ENCODE measurements at places on chromosomes 16 and 17.

DNA sequence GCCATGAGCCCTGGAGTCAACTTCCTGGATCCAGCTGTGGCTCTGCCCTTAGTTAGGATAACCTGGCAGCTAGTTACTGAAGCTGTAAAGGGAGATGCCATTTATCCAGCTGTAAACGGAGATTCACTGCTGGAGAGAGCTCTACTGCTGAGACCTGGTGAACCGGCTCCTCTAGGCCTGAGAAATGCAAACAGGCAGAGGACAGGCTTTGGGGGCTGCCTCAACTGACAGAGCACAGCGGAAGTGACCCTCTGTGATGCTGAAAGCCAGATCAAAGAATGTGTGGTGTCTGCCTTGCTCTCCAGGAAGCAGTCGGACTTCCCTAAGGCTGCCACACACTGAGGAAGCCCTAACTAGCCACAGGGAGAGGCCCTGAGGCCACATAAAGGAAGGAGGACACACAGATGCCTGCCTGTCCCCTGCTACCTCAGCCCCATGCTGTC, 21.9 kb upstream of the GPRC5C start:
- no peak for DNase-seq

DNA sequence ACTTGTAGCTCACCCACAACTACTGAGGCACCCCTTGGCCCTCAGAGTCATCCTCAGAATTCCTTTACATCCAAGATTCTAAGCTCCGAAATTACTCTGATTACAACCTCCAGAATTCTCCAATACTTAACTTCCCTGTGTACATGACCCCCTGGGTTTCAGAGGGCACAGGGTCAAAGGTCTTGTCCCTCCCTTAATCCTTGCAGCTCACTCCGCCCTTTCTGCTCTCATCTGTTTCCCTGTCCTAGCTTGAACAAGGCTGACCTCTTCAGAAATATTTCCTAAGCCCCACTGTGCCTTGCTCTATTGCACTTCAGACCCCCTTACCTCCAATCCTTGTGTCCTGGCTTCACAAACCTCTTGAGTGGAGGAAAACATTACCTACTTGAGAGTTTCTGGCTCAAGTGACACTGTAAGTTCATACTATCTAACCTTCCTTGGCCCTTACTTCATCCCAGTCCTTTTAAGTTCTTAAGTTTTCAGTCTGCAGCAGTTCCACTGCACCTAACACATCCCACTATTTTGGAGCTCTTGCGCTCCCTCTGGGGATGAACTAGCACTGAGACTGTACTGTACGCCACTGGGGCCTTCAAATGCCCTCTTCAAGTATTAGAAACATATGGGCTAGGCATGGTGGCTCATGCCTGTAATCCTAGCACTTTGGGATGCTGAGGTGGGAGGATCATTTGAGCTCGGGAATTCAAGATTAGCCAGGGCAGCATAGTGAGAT, 6.2 kb downstream of the N4BP1 start:
- no peak for DNase-seq

DNA sequence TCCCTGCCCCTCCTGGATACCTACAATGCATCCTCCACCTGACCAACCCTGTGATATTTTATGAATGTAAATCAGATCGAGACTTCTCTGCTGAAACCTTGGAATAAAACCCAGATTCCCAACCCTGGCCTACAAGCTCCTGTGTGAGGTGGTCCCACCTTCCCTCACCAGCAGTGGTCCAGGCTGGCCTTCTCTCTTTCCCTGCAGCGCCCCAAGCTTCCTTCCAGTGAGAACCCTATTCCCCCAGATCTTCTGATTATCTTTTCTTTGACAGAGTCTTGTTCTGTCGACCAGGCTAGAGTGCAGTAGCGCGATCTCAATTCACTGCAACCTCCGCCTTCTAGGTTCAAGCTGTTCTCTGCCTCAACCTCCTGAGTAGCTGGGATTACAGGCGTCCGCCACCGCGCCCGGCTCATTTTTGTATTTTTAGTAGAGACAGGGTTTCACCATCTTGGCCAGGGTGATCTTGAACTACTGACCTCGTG, 2.5 kb upstream of the HELZ start:
- no peak for DNase-seq

DNA sequence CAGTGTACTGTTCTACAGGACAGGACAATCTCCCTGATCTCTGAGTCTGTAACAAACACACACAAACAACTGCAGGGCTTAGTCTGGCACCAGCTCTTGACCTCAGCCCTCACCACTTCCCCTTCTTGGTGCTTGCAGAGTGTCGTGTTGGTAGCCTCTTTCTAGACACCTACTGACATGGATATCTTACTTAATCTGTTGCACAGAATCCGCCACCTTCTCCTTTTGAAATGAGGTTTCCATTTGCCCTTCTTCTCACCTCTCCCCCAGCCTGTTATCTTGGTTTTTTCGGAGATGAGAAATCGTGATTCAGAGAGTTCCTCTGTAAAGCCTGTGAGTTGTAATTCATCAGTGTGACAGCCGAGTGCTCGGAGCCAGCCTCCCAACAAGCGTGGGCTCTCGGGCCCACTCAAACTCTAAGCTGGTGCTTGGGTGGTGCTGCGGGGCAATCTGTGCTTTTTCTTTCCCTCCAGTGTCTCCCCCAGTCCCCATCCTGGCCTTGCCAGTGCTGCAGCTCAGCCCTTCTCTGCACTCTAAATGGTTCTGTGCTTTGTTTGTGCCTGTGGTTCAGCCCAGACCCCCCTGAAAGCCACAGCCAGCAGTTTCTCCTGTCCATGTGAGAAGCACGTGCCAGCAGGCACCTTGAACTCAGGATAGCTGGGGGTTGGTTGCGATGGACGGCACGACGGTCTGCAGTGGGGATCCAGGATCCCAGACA, 28.1 kb downstream of the KIAA0513 start:
- peak; percentile 43 for DNase-seq

GRCh38 chr16:47483616-47484015, 22.5 kb downstream of the PHKB start:
- no peak for DNase-seq

GRCh38 chr17:29613352-29613837, 9.3 kb downstream of the CORO6 start:
- DNase-seq, result no peak

DNA sequence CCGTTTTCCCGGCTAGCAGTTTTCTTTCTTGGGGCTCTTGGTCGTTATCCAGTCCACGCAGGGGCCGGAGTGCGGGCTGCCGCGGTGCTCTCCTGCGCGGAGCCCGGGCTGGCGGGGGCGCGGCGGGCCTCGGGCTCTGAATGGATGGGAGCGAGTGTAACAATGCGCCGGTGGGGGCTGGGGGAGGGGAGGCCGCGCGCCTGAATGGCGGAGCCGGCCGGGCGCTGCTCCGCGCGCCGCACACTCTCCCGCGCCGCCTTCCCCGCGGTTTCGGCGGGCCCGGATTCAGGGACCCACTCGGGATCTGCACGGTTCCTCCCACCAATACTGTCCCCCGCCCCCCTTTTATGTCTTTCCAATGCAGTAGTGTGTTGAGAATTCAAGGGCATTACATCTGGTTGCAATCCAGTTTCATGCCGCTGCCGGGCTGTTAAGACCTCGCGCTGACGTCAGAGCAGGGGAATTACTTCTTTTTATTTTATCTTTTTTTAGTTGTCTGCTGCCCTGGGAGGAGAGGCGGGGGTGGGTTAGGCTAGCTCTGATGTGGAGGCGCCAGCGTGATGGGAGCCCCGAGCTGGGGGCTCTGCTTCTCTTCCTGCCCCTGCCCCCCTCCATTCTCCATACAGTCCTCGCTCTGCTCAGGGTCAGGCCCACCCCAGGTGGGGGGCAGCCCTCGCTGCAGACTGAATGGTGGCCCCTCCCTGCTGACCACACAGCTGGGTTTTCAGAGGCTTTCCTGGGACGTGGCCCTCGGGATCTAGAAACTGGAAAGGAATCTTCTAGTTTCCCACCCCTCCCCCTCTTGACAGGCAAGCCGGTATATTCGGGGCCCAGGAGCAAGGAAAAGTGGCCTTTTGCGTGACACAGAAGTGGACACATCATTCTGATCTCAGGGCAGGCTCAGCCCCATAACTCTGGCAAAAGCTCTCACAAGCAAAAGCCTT, 1.8 kb downstream of the RAI1 start:
- peak; percentile 68 for DNase-seq

GRCh38 chr16:73670836-73671820, 623.2 kb upstream of the ZFHX3 start:
- DNase-seq, result no peak

DNA sequence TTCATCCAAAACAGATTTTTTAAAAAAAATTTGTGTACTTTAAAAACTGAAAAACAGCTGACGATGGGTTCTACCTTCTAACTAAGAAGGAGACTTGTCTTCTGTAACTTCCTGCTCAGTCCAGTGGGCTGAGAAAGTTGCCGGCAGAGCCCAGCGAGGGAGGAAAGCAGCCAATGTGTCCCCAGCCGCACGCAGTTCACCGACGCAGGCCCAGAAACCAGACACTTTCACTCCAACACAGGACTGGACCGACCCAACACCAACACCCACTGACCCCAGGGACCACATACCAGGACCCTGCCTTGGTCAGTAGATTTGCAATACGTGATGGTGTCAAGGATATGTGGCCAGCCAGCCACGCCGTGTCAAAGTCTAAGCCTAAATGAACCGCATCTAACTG, 25.6 kb downstream of the TRAP1 start:
- no peak for DNase-seq

DNA sequence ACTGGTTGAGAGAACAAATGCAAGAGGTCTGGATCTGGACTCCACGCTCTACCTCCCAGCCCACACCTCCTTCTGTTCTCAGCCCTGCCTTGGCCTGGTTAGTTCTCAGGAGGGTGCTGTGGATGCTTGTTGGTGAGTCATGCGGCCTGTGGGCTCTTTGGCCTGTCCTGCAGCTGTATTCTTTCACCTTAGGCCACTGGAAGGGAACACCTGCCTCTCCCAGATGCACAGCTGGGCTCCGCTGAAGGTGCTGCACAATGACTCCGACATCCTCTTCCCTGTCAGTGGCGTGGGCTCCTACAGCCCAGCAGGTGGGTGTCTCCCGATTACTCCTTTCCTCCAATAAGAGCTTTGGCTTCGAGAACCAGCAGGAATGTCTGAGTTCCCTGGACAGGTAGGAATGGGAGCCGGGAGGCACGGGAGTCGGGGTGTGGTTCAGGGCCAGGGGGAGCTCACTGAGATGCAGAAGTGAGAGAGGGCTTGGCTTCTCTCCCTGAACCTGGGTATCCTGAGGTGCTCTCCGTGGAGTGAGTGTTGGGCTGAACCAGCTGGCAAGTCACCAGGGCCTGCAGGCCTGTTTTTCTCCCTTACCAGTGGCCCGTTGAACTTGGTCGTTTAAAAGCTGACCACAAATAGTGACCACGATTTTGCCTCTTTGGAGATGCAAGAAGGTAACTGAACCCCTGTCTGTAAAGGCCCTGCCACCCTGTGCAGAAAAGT, 85.0 kb downstream of the SNX29 start:
- peak; percentile 85 for DNase-seq

DNA sequence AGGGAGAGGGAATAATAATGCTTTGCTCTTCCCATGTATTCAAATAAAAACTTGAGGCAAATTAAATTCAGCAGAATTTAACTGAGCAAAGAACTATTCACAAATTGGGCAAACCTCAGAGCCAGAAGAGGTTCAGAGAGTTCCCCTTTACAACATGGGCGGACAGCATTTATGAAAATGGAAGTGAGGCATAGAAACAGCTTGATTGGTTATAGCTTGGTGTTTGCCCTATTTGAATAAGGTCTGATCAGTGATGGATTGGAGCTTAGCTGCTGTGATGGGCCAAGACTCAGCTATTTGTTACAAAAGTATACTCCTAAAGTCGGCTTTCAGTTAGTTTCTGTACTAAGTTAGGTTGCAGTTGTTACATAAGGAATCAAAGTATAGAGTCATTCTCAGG, 63.0 kb downstream of the TMEM100 start:
- DNase-seq, result no peak

DNA sequence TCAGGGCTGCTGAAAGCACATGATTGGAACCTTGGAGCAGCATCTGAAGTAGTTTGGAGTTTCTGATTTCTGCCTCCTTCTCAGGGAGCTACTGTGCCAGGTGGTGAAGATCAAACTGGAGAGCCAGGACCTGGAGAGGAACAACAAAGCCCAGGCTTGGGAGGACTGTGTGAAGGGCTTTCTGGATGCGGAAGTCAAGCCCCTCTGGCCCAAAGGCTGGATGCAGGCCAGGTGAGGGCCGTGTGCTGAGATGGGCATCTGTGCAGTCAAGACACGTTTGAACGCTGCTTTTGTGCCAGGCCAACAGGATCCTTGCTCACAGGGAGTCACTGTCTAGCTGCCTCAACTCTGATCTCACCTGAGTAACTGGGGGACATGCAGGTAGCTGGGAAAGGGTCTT, 23.8 kb downstream of the UBN1 start:
- DNase-seq, result no peak

DNA sequence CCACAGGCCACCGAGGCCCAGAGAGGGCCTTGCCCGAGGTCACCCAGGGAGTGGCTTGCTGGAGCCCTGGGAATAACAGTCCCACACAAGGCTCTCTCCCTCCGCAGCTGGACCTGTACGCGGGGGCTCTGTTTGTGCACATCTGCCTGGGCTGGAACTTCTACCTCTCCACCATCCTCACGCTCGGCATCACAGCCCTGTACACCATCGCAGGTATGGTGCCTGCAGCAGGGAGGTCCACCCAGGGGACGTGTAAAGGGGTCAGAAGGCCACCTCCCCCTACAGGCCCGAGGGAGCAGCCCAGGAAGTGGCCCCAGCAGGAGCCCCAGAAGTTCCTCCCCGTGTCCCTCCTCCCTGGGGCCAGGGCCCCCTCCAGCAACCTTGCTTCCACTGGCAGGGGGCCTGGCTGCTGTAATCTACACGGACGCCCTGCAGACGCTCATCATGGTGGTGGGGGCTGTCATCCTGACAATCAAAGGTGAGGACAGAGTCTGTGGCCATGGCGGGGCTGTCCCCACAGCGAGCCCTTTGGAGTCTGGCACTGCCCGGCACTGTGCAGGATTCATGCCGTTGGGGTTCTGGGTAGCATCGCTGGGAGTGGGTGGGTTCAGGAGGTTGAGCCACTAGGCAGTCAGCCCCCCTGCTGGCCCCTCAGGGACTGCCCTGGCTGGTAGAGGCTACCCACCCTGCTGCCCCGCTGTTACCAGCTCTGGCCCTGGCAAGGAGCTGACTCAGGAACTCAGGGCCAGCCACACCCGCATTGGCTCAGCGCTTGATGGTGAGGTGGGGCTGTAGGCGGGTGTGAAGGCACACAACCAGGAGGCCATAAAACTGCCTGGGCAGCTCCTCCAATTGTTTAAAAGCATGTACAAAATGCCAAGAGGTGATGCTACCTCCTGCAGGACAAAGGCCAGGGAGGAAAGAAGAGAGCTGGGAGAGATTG, 17.3 kb downstream of the SLC5A10 start:
- DNase-seq, result peak; percentile 14

DNA sequence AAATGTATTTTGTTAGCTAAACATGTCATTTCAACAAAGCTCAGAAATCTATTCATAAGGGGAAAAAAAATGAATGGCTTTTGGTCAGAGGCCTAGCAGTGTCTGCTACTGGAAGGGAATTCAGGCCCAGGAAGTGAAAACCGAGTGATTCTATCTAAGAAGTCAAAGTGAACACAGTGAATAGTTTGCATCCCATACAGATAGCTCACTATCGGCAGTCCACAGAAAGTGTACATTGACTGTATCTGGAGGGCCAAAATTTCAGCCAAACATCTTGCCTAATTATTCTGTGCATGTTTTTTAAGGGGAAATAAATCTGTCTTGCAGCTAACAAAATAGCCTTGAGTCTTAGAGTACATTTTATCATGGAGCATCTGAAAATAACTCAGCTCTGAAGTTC, 214.4 kb upstream of the CACNG5 start:
- no peak for DNase-seq
